CD4-positive, alpha-beta T cell treated with Interleukin-6 for 4 hours (primary cell): ENCODE measurements at places on chromosomes 6 and 20.

- DNase-seq, result no peak
These were observed 250.0 kb downstream of the EPM2A start for GRCh38 chr6:145485288-145485687.

DNA sequence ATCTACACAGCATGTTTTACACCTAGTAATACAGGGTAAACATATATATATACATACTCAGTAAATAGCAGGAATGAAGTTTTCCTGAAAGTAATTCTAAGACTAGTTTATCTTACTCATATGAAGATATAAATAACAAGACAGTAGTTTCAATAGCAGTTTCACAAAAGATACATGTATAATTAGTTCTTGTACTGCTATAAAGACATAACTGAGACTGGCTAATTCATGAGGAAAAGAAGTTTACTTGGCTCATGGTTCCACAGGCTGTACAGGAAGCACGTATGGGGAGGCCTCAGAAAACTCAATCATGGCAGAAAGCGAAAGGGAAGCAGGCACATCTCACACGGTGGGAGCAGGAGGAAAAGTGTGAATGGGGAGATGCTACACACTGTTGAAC is 16.9 kb downstream of the RARS2 start:
- no peak for DNase-seq

DNA sequence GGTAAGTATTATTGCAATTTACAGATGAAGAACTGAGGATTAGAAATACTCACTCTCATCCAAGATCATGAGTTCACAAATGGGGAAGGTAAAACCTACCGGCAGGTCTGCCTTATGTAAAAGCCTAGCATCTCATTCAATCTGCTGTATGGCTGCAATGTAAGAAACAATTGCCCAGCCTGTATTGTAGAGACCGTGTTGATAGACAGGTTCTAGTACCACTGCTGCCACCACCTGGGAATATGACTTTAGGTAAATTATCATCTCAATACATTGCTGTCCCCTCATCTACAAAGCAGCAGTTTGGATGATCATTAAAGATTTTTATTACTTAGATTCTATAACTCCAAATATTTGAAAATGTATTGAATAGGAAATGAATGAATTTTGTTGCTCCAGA is 23.3 kb upstream of the ARHGAP18 start:
- DNase-seq, result peak; percentile 23

- peak; percentile 29 for DNase-seq
These were observed 42.3 kb downstream of the SLC22A23 start for GRCh38 chr6:3414327-3415081.

DNA sequence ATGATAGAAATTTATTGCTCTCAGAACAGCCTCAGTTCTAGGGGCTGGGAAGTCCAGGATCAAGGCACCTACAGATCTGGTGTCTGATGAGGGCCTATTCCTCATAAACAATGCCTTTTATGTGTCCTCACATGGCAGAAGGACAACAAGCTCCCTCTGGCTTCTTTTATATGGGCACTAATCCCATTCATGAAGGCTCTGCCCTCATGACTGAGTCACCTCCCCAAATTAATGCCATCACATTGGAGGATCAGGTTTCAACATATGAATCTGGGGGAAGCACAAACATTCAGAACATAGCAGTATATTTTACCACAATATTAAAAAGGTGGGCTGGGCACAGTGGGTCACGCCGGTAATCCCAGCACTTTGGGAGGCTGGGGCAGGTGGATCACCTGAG is 58.5 kb upstream of the CCN6 start:
- no peak for DNase-seq

GRCh38 chr6:3616565-3617176 is 134.8 kb downstream of the PXDC1 start:
- DNase-seq, result no peak
